ENCODE measurements at places on chromosomes 7 and 10.

GRCh38 chr7:2354939-2355704 lies 495 bp downstream of the EIF3B start:
- no peak for DNase-seq

DNA sequence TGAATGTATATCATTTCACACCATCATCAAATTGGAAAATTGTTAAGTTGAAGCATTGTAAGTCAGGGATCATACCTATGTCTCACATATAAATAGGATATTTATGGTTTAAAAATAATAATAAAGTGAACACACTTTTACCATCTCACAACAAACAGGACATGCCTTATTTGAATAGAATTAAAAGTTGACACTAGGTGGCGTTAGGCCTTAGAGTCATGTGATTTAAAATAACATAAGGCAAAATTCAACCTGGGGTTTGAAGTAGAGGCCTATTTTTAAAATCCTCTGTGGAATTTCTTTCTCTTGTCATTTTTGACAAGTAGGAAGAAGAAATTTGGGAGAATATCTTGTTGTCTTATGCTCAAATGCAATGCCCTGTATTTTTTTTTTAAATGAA lies 184.7 kb upstream of the PCDH15 start:
- no peak for DNase-seq

GRCh38 chr7:148260599-148260998 lies 330.0 kb upstream of the C7orf33 start:
- no peak for DNase-seq

GRCh38 chr10:103042908-103043307 lies 124.8 kb downstream of the CNNM2 start:
- no peak for DNase-seq

DNA sequence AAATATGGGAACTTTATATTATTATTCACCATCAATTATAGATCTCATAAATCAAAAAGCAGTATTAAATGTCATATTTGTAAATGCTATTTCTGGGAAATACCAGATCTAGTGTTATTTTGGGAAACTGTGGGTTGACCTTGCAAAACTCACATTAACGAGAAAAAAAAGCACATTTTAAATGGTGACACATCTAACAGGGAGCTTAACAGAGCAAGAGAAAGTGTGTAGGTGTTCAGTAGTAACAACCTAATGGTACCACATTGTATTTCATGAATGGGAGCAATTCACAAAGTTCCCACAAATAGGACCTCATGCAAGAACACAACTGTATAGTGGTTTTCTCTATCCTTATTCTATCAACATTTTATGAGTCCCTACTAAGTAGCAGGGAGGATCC lies 26.2 kb upstream of the HDAC9 start:
- no peak for DNase-seq

- no peak for DNase-seq
These were observed 24.2 kb upstream of the AQP1 start for GRCh38 chr7:30887464-30887872.

DNA sequence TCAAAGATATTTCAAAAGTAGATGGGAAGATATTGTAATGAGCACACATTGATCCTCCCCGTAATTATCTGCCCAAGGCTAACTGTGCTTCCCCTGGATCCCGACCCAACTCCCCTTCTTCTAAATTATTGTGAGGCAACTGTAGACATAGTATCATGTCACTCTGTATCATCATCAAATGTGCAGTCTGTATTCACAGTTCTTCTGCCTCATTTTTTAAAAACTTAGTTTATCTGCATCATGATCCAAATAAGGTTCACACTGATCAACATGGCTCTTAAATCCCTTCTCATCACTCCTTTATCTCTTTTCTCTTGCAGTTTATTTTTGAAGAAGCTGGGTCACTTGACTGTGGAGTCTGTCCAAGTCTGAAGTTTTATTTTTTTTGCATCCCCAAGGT lies 27.5 kb downstream of the CDCA7L start:
- DNase-seq = no peak

- no peak for DNase-seq
These were observed 100.2 kb downstream of the ATXN7L1 start for GRCh38 chr7:105776068-105776790.

GRCh38 chr10:74328388-74328787 lies 177.4 kb downstream of the ADK start:
- no peak for DNase-seq

GRCh38 chr10:116110736-116111135 lies 162.3 kb downstream of the GFRA1 start:
- DNase-seq = no peak

- DNase-seq = no peak
These were observed 6.2 kb downstream of the FOXI2 start for GRCh38 chr10:127743205-127743604.

GRCh38 chr7:122543166-122543565 lies 155.8 kb downstream of the RNF133 start:
- no peak for DNase-seq

DNA sequence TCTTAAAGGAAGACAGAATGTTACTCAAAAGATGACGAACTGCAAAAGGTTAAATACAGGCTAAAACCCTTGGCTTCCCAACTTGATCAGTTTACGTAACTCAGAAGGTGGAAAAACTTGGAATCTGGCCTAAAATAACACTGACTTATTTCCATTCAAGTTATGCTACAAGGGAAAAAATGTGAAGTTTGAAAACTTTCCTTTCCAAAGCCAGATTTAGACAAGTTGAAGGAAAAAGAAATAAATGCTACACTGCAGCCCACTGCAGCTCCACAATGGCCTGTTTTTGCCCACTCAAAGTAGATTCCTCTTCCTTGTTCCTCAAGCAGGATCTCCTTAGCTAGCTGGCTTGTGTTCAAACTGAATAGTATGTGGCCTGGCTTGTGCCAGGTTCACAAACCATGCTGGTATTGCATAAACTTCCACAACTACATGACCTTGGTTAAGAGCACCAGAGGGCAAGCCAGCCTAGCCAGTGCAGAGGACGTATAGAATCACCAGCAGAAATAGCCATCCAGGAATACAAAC lies 166.2 kb downstream of the CPEB3 start:
- no peak for DNase-seq

GRCh38 chr10:94042001-94042833 lies 48.5 kb downstream of the PLCE1 start:
- no peak for DNase-seq

- DNase-seq = no peak
These were observed 67.9 kb downstream of the ADCY1 start for GRCh38 chr7:45642044-45642443.

- DNase-seq = no peak
These were observed 709 bp downstream of the GPAM start for GRCh38 chr10:112182784-112183328.

- no peak for DNase-seq
These were observed 584.9 kb downstream of the GRM8 start for GRCh38 chr7:126667742-126668366.

DNA sequence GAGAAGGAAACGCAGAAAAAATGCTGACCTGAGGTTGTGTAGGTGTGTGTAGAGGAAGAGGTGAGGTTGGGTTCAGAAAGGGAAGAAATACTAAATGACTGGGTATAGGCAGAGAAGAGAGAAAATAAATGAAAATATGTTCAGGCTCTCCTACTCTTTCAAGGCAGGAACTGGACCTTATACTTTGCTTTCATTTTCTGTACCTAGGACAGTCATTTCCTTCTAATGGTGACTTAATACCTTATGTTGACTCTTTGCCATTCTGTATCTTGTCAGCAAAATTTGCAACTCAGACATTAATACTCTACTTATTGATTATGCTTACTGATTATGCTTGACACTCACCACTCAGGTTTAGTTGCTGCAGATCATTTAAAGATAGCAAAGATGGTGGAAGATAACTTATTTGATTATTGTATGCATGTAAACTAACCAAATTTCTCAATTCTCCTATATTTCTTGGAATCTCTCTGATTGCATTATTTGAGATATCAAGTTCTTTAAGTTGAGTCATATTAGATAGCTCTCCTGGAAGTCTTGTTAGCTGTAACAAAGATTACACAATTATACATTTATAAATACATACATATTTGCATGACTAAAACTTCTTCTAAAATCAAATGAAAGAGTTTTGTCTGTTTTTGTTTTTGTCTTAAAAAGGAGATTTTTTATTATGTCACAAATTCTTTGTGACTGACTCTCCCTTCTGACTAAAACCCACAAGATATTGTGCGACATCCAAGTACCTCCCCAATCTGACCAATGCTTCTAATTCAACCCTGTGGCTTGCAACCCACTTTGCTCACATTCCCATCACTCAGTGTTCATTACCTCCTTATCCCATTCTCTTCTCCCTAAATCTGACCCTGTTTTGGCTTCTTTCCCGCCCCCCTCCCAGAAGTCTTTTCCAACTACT lies 20.0 kb downstream of the LRRD1 start:
- no peak for DNase-seq

DNA sequence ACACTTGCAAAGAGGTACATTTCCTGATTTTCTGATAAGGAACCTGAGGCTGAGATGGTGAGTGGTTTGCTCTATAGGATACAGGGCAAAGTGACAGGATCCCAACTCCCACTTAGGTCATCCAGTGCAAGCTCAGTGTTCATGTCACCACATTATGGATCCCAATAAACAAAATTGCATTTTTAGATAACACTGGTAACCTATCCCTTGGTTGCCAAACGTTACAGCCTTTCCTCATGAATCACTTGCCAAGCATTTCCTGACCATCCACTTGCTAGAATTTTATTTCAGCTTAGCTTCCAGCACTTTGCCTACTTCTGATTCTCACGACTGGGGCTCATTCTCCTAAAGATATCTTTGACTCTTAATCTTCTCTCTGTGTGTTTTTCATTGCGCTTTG lies 131.4 kb upstream of the ODAD2 start:
- no peak for DNase-seq

DNA sequence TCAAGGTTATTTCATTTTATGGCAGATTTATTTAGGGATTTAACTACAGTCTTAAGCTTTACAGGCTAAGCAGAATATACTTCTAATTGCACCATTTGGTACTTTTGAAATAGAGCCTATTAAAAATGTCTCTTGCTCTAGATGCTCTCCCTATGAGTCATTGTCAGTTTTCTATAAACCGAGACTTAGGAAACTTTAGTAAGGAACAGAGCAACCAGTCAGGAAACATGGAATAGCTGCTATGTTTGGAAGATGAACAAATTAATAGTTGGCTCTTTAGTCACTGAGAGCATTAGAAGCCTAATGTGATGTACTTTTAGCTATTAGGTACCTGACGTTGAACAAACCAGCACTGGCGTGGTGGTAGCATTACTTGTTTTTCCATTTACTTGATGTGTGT lies 35.3 kb downstream of the INPP5F start:
- no peak for DNase-seq

Measured in stimulated activated CD4-positive, alpha-beta T cell treated with anti-CD3 and anti-CD28 coated beads, Interleukin-2, amount 100 ng/mL, for 4 hours (primary cell).